ENCODE measurements at places on chromosomes 3 and 15.

DNA sequence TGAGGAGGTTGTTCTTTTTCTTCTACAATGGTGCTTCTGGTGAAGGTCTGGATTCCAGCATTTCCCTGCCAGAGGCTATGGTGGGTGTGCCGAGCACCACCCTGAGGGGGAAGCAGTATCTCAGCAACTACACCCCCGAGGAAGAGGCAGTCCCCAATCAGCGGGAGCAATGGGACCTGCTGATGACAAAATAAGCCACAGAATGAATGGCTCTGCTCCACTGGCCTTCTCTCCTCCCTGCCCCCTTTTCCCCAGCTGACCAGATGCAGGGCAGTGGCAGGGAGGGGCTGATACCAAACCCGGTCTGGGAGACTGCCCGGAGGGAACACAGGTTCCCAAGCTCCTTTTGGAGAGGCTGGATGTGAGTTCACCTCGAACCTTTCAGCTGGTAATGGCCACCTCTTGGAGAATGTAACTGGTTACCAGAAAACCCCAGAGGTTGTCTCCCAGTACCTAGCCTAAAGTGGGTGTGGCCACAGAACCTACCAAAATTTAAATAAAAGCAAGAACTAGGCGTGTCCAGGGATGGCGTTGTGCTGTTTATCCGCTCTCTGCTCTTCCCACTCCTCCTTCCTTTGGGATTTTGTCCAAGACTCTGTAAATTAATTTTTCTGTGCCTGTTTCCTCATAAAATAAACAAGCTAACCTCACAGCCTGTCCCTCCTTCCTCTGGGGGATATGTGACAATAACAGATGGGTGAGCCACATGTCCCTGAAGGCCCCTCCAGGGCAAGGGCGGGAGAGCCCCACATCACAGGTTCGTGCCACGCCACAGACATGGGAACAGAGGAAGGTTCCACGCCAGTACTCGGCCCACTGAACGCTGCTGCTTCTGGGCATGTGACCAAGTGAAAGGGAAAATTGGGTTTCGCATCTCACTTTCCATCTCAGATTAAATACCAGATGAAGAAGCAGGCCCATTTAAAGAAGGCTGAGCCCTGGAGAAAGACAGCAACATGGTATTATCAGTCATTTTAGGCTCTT is 35.1 kb upstream of the SPTBN5 start:
- DNase-seq, result no peak

DNA sequence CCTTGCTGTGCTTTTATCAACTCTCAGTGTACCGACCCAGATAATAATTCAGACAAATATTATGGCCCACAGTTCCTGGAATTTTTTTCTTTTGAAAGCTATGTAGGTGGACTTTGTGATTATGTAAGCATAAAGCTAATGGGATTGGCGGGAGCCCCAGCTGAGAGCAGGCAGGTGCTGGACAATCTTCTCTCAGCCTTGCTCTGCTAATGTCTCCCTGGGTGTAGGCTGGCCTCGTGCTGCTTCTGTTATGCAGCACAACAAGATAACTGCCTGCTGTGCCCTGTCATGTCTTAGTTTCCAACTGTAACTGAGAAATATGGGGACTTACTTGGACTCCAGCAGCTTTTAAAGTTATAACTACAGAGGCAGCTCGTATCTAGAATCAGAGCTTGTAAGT is 415.0 kb downstream of the PDCD6IP start:
- no peak for DNase-seq

GRCh38 chr15:66883284-66883911 is 181.4 kb downstream of the SMAD6 start:
- no peak for DNase-seq

DNA sequence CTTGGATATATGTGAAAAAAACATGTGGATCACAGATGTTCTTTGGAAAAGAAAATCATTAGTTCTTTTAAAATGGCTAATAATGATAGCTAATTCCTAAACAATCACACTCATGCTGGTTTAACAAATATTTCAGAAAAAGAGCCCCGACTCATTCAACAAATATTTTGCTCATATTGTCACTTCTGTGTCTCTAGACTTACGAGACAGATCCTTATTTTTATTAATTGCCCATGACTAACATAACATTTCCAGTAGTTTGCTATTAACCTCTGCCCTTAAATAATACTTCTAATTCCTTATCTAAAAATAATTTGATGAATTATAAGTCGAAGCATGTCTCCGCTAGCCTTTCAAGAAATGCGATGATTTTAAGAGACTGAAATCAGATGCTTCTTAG is 70.4 kb downstream of the SATB1 start:
- DNase-seq, result no peak

DNA sequence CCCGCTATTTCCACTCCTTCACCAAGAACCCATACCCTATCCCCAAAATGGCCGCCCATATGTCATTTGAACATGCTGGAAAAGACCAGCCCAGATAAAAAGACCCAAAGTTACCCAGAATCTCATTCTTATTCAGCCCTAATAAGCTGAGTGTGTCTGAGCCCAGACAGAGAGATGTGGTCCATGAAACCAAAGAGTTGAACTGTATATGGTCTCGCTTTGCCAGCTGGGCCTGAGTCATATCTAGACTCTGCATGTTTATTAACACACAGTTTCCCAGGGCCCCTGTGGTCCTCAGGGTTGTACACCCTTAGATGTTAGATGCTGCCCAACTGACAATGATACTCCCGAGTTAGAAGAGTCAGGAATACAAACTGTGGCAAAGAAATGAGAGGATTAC is 201.9 kb upstream of the STRIT1 start:
- DNase-seq, result no peak

DNA sequence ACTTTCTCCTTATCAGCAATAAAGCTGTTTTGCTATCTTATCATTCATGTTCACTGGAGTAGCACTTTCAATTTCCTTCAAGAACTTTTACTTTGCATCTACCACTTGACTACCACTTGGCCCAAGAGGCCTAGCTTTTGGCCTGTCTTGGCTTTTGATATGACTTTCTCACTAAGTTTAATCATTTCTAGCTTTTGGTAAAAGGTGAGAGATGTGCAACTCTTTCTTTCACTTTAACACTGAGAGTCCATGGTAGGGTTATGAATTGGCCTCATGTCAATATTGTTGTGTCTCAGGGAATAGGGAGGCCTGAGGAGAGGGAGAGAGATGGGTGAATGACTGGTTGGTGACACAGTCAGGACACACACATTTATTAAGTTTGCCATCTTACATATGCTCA is 31.0 kb upstream of the FAM3D start:
- no peak for DNase-seq

- DNase-seq, result no peak
Observed at GRCh38 chr3:171323938-171324536, 136.2 kb downstream of the TNIK start.

DNA sequence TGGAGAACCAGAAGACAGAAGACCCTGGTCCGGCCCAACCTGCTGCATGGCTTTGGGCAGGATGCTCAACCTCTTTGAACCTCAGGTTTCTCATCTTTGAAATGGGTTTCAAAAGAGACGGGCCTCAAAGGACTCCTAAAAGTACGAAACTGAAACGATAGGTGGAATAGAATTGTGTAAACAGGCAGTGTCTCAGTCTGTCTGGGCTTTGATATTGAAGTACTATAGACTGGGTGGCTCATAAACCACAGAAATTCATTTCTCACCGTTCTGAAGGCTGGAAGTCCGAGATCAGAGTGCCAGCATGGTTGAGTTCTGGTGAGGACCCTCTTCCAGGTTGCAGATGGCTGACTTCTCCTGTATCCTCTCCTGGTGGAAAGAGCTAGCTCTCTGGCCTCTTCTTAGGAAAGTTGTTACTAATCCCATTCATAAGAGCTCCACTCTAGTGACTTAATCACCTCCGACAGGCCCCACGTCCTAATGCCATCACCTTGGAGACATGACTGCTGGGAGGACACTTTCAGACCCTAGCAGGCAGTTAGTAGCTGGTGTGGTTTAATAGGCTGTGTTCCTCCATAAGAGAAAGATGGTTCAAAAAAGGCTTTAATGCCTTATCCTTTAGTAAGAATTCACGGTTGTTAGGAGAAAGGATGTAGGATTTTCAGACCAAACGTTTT is 35.7 kb downstream of the SSUH2 start:
- DNase-seq, result no peak

GRCh38 chr15:33586786-33587697 is 276.3 kb downstream of the RYR3 start:
- no peak for DNase-seq

DNA sequence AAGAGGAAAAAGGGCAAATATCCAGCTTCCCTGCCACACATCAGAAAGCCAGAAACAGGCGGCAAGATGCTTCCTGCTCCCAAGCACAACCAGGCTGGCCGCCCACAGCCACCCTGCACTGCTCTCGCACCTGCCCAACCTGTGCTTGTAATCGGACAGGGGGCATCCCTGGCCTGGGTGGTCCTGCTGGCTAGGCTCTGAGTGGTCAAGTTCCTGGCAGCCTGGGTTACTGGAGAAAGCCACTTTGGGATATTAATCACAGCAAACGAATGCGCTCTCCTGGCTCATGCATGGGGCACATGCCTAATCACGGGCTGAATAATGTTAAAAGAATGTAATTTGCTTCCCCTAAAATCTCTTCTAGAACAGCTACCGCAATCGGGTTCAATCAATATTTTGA is 442.4 kb downstream of the MCTP2 start:
- no peak for DNase-seq

DNA sequence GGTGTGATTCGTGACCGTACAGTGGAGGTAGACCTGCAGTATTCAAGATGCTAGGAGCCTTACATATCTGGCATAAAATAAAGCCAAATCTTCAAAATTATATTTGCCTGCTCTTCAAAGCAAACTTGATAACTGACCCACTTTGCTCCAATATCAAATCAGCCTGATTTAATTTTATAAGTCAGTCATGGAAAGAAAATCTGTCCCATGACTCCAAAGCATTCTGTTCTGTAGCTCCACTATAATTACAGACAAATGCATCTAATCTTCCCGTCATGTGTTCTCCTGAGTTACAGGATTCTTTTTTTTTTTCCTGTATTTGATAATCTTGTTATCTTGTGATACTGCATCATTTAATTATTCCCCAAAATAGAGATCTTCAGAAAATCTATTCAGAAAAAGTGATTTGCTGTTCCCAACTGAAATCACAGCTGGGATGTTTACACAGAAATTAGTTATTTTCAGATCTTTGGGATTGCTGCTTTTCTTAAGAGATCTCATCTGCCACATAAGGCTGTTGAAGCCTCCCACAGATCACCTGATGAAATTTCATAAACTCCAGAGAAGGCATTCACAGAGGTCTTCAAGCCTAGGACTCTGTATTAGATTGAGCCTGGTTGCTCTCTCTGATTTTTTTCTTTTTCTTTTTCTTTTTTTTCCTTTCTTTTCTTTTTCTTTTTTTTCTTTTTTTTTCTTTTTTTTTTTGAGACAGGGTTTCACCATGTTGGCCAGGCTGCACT is 27.2 kb downstream of the TIMP4 start:
- DNase-seq, result no peak
